ENCODE measurements at places on chromosomes 6 and 20. TPM values are rescaled to one million over a fixed set of nuclear protein-coding genes. Genes with fewer than 3 reads are reported as not detected.

Gene ASIP
- not detected for total RNA-seq

Gene CRISP2
- total RNA-seq: not detected

Gene FAM83B
- 0.16 TPM for total RNA-seq

Gene DHX35
- total RNA-seq: 8.0 TPM

Gene POU3F2
- total RNA-seq: under 0.01 TPM

Gene SFTA2
- total RNA-seq: not detected

Gene CRYBG1
- total RNA-seq: 8.0 TPM

Gene TTK
- 0.34 TPM for total RNA-seq

Gene MICB
- total RNA-seq: 3.1 TPM

Gene ATP6V1G2
- 10.4 TPM for total RNA-seq

Gene BPIFB4
- total RNA-seq: not detected

Gene PLAGL2
- 1.1 TPM for total RNA-seq

Gene SLC52A3
- not detected for total RNA-seq

Gene MRAP2
- total RNA-seq: 0.47 TPM

Gene BACH2
- 0.52 TPM for total RNA-seq

Gene PAX1
- not detected for total RNA-seq

Gene RBM38
- 3.3 TPM for total RNA-seq

Gene RIPPLY2
- not detected for total RNA-seq

Gene NKX2-2
- under 0.01 TPM for total RNA-seq

Gene C6orf58
- not detected for total RNA-seq

Gene COL12A1
- 258 TPM for total RNA-seq

Gene HCK
- total RNA-seq: not detected

Gene ZNF334
- 7.0 TPM for total RNA-seq

Gene MEI4
- total RNA-seq: not detected

Gene SOX12
- total RNA-seq: 3.1 TPM

Gene RAD21L1
- total RNA-seq: under 0.01 TPM

Gene SLC22A2
- not detected for total RNA-seq

Gene ESR1
- 0.77 TPM for total RNA-seq

Gene OR2B3
- total RNA-seq: not detected

Gene SLC13A3
- 2.2 TPM for total RNA-seq

Gene MTRF1L
- 12.1 TPM for total RNA-seq

Gene HUS1B
- total RNA-seq: 0.43 TPM

Gene LY6G6C
- not detected for total RNA-seq

Gene SSTR4
- total RNA-seq: not detected

Gene PGC
- not detected for total RNA-seq

Gene POM121L2
- total RNA-seq: not detected

Gene TMEM14C
- 119 TPM for total RNA-seq

Gene PSORS1C1
- 2.8 TPM for total RNA-seq

Gene DUSP15
- 0.26 TPM for total RNA-seq

Gene MAS1
- total RNA-seq: not detected

Gene ZSWIM3
- 5.0 TPM for total RNA-seq

Gene C2
- 2.0 TPM for total RNA-seq

Gene PMEPA1
- total RNA-seq: 0.94 TPM

Gene ZC3H12D
- total RNA-seq: 0.16 TPM

Gene NRSN1
- total RNA-seq: under 0.01 TPM

Gene LAMA4
- total RNA-seq: 569 TPM

Gene SIRPA
- 6.6 TPM for total RNA-seq

Gene GNAS-AS1
- total RNA-seq: 0.43 TPM

Gene SMIM29
- 16.7 TPM for total RNA-seq

Gene CALHM6
- not detected for total RNA-seq

Gene SOX4
- 32.0 TPM for total RNA-seq

Gene TRIM40
- total RNA-seq: not detected

Gene CALHM5
- total RNA-seq: 8.4 TPM

Gene KHDRBS2
- not detected for total RNA-seq

Gene SF3B5
- 105 TPM for total RNA-seq
